ENCODE measurements at places on chromosomes 1 and 21.

DNA sequence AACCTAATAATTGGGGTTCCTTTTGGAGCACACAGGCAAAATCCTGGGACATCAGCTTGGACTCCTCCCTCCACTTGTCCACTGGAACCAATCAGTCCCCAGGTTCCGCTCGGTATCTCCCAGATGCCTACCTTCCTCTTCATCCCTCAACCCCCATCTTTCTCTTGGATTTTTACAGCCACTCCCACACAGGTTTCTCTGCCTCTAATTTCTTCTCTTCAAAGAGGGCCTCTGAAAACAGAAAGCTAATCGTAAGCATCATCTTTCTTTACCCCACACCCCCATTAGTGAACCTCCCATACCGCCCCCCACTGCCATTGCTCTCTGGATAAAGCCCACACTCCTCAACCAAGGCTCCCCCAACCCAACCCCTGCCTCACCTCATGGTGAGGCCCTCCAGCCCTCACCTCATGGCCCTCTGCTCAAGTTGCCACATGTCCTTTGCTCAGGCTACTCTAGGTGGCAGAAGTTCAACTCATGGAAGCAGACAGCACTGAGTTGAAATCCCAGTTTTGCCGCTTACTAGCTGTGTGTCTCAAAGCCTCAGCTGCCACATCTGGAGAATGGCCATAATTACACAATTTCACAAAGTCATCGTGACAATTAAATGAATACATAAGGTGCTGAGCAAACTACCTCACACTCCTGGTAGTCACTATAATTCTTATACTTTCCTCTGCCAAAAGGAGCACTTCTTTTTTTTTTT lies 18.1 kb upstream of the WASF2 start:
- peak; percentile 32 for DNase-seq

- DNase-seq, result no peak
These were observed 38.0 kb upstream of the ACTRT2 start for GRCh38 chr1:2983319-2983705.

DNA sequence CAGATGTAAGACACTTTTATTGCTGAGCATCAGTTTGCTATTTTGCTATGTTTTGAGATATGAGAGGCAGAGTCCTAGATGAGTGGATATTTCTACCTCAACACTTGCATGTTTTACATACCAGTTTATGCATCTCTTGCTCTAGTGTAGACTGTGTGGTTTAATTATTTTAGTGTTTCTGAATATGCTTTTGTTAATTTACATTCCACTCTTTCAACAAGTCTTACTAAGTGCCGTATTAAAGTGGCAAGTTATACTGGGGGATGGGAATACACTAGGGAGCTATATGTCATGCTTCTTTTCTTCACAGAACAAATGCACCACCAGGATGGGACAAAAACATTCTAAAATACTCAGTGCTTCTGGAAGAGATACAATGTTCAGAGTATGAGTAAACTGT lies 507.7 kb upstream of the PRMT6 start:
- no peak for DNase-seq

- DNase-seq, result no peak
These were observed 100.7 kb upstream of the OLFM3 start for GRCh38 chr1:102097451-102097850.

- no peak for DNase-seq
These were observed 264.7 kb downstream of the SPATA17 start for GRCh38 chr1:217895841-217896240.

DNA sequence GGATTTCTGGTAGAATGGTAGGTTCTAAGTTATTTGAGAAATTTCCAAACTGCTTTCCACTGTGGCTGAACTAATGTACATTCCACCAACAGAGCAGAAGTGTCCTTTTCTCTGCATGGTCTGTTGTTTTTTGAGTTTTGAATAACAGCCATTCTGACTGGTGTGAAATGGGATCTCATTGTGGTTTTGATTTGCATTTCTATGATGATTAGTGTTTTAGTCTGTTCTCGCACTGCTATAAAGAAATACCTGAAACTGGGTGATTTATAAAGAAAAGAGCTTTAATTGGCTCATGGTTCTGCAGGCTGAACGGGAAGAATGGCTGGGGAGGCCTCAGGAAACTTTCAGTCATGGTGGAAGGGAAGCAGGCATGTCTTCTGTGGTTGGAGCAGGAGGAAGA lies 80.3 kb downstream of the SDCCAG8 start:
- DNase-seq, result no peak

DNA sequence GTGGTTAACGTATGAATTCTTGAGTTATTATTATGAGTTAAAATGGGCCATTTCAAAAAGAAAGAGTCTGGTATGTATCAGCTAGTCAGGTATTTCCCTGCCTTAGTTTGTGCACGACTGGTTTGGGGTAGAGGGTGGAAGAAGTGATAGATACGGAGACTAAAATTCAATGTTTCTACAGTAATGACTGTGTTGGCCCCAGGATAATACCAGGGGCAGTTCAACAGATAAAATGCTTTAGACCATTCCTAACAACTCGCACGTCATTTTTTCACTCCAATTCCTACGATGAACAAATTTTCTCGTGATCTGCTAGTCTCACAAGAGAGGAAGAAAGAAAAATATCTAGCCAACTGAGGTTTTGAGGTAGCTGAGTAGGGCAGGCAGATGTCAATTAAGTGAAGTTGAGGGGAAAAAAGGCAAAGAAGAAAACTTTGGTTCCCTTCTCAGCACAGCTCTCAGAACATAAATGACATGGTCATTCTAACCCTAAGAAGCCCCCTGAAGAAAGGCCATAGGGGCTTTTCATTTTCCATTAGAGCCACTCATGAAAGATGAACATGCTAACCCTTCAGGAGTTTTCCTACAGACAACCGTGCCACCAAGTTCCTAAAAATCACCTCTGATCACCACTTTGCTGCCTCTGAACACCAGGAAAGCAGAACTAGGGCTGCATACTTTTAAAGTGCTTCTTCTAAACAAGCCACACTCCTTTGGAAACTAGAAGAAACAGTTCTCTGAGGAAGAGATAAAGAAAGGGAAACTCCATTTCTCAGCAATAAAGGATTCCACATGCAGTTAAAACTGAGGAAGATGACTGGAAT lies 5.6 kb downstream of the MCOLN2 start:
- no peak for DNase-seq

DNA sequence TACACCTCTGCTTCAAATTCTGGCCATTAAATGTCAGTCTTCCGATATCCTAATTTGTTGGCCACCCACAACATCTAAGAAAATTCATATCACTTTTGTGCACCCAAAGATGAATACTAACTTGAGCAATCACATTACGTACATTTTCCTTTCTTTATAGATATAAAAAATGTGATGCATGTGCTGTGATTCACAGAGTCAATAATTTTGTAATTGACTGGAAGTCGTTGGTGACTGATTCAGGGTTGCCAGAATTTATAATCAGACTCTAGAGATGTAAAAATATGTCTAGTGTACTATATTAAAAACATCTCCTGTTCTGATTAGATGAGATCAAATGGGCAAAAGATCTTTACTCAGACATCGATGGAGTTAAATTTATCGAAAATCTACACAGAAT lies 150.0 kb upstream of the KCTD3 start:
- DNase-seq, result no peak
